ENCODE measurements at places on chromosomes 2 and 18.

GRCh38 chr2:158391876-158392275 lies 64.7 kb downstream of the CCDC148 start:
- DNase-seq: no peak

DNA sequence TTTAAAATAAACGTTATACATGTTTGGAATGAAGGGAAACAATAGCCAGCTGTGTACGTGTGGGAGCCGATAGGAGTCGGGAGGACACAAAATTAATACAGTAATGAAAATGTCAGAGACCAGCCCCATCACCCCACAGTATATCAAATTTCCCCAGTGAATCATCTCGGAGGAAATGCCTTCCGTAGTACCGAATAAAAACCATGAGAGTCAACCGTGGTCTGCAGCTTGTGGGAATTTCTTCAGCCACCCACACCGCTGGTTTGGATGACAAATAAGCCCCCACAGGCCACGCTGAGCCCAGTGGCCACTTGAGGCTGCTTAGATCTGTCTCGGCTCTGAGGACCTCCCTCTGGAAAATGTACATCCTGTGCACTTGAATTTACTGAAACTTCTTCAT lies 133.7 kb downstream of the COL6A3 start:
- DNase-seq: no peak

- DNase-seq: no peak
Measured at GRCh38 chr18:40075616-40076015, 1879.4 kb upstream of the PIK3C3 start.

GRCh38 chr2:63764630-63765029 lies 77.1 kb upstream of the UGP2 start:
- no peak for DNase-seq

- DNase-seq: no peak
Measured at GRCh38 chr18:36360256-36360909, 62.9 kb downstream of the FHOD3 start.

- DNase-seq: no peak
Measured at GRCh38 chr18:7684966-7685365, 117.8 kb downstream of the PTPRM start.

DNA sequence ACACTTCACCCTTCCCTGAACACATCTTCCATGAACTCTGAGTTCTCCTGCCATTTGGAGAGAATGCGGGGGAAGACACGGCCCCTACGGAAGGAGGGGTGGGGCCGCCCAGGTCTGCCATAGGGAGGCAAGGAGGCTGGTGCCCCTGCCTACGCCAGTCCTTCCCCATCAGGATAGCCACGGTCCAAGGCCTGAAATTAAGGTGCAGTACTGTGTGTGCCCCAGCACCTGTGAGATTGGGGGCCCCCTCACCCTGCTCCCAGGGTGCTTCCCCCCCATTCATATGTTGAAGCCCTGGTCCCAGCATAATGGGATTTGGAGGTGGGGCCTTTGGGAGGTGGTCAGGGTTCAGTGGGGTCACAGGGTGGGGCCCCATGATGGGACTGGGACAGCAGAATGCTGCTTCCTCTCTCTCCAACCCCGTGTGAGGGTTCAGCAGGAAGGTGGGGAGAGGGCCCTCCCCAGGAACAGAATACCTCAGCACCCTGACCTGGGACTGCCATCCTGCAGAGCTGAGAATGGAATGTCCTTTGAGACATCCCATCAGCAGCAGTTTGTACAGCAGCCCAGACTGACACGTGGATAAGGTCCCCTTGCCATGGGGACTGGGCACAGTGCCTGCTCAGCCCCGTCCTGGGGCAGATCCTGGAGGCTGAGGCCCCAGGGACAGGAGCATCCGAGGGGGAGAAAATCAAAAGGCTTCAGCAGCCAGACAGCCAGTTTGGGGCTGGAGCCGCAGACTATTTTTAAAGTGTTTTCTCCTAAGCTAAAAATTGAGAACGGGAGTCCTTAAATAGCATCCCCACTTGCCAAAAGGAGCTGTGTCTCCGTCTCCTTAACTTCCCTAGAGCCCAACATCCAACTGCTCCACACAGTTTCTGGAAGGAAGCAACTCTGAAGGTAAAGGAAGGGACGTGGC lies 105.1 kb downstream of the NDUFA10 start:
- peak; percentile 57 for DNase-seq

GRCh38 chr2:217316743-217317142 lies 456.9 kb upstream of the TNP1 start:
- DNase-seq: no peak

DNA sequence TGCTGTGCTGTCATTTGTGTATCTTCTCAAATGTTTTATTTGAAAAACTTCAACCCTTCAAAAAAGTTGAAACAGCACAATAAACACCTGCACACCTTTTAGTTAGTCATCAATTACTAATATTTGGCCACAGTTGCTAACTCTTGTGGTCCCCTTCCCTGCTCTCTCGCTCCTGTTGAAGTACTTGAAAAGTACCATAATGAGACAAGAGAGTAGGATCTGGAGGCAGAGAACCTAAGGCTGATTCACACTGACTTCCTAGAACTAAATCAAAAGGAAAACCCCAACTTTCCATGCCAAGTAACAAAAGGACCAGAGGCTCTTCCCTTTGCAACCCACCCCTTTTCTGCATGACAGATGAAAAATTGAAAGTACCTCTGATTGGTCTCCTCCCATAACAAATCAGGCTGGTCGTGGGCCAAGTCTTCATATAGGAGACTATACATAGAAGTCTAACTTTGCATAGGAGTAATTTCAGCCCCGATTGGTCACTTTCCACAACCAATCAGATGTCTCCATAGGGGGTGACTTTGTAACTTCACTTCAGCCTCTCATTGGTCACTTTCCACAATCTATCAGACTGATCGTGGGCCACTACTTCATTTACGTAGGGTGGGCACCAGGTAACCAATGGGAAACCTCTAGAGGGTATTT lies 179.7 kb downstream of the EPHA4 start:
- DNase-seq: no peak

DNA sequence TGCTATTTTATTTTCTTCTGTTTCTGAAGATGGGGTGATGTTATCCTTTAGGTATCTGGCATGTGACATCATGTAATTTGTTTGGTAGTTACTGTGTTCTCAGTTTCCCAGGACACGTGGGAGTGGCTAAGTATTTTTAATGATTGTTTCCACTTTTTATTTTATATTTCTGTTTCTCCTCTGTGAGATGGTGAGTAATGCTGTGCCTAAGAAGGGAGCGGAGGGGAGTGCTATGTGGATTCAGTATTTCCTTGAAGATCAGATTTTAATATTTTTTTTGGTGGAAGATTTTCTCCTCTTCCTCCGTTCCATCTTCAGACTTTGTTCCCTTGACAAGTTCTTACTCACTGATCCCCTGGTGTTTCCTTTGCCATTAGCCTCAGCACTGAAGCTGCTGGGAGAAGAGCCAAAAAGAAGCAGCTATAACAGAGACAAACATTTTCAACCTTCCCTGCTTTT lies 180.0 kb upstream of the MMADHC start:
- no peak for DNase-seq

- DNase-seq: no peak
Measured at GRCh38 chr2:40592218-40592617, 140.3 kb upstream of the SLC8A1 start.

DNA sequence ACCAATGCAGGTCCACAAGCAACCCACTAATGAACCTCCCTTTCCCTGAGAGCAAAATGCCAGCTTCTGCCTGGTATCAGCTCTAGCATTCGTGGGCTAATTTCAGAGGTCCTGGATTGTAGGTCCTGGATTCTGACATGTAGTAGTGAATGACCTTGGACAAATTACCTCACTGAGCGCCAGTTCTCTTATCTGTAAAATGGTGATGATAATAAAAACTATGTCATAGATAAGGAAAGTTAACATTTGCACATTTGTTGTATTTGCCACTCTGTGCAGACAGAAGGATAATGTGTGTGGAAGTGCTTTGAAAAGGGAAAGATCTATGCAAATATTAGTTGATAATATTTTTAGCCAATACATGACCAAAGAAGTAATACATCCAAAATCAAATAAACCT lies 4.1 kb upstream of the TET3 start:
- no peak for DNase-seq

GRCh38 chr2:105732101-105732500 lies 12.6 kb upstream of the NCK2 start:
- DNase-seq: no peak

GRCh38 chr2:161427664-161428587 lies 11.8 kb downstream of the TBR1 start:
- no peak for DNase-seq

- DNase-seq: no peak
Measured at GRCh38 chr2:32168513-32168912, 2.8 kb downstream of the SLC30A6 start.

GRCh38 chr2:15919716-15920434 lies 20.5 kb upstream of the MYCN start:
- DNase-seq: no peak

- DNase-seq: no peak
Measured at GRCh38 chr2:195622966-195623365, 34.1 kb upstream of the SLC39A10 start.

DNA sequence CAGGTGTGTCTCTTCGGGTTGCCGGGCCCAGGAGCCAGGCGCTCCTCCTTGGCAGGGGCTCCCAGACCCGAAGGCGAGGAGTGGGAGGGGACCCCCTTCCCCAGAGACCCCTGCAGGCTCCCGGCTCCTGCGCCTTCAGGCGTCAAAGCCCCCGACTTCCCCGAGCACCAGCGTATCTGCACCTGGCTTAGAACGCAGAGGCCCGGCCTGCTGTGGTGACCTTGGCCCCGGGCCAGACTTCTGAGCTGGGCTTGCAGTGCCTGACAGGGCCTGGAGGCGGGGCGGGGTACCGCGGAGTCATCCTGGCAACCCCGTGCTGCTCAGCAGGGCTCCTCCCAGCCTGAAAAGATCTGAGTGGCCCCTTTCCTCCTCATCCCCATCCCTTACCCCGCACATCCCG lies 27.0 kb downstream of the SKA1 start:
- no peak for DNase-seq

- no peak for DNase-seq
Measured at GRCh38 chr2:8412082-8412481, 269.8 kb upstream of the ID2 start.

DNA sequence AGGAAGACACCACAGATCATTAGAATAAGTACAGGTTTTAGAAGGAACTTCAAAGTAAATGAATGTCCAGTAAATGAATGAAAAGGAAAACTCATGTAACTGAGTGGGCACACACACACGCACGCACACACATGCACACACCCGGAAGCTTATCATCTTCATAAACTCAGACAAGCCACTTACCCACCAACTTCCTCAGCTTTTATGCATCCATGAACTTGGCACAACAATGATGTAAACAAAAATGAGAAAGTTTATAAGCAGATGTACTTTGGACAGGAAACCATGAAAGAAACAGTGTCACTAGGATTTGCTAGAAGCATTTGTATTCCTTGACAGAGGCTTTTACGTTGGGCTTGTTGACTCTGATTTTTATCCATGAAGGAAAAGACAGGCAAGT lies 23.2 kb downstream of the RNF152 start:
- no peak for DNase-seq

- DNase-seq: no peak
Measured at GRCh38 chr2:29134933-29135332, 19.7 kb downstream of the CLIP4 start.

DNA sequence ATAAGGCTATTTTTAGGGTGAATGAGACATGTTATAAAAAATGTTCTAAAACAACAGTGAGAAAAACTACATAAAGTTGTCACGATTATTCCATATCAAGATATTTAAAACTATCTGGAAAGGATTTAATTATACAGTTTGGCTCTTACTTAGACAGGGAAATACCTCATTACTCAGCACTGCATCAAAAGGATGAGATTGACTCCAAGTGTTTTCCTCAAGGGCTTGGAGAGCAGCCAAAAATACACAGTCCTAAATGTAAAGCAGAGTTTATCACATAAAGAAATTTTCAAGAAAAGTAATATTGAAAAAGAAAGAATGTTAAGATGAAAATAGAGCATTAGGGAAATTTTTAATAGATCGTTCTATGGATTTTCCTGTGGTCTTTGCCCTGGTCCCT lies 285.5 kb upstream of the NETO1 start:
- DNase-seq: no peak

GRCh38 chr2:67338601-67339233 lies 58.4 kb upstream of the ETAA1 start:
- no peak for DNase-seq

GRCh38 chr2:241519669-241520068 lies 11.3 kb upstream of the STK25 start:
- DNase-seq: no peak

- DNase-seq: no peak
Measured at GRCh38 chr2:235638541-235639427, 144.9 kb downstream of the AGAP1 start.

- DNase-seq: no peak
Measured at GRCh38 chr2:213162516-213163118, 11.2 kb upstream of the IKZF2 start.

DNA sequence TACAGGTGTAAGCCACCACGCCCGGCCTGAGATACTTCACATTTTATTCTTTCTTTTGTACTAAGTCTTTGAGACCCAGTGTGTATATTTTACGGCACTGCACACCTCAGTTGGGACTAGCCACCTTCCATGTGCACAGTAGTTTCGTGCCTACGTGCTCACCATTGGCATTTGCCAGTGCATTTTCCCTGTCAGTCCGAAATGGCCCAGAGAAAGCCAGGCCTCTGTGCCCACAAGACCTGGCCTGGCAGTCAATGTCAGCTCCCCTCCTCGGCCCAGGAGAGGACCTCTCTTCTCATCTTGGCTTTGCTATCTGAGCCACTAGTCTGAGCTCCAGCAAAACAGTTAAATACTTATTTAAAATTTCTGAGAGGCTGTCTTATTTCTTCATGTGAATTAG lies 147.8 kb upstream of the KLHL29 start:
- no peak for DNase-seq

DNA sequence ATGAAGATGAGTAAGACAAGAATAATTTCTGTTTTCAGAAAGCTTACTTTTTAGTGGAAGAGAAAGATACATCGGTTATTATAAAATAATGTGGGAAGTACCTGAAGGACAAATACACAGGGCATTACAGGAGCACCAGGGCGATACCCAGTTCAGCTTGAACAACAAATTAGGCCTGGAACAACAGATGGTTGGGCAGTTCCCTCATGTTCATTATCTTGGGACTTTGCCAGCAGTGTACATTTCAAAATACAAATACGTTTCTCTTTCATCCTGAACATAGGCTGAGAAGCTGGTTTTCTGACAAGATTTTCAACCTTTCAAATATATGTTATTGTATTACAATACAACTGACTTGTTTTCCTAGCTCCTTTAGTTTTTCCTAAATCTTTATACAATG lies 79.6 kb downstream of the TGIF1 start:
- DNase-seq: no peak

Measured in mesenteric fat pad (tissue), 1 donor.